ENCODE measurements at places on chromosomes 5 and 9.
A peak's percentile ranks its signal among the peaks of the same experiment; 100 is the strongest.

DNA sequence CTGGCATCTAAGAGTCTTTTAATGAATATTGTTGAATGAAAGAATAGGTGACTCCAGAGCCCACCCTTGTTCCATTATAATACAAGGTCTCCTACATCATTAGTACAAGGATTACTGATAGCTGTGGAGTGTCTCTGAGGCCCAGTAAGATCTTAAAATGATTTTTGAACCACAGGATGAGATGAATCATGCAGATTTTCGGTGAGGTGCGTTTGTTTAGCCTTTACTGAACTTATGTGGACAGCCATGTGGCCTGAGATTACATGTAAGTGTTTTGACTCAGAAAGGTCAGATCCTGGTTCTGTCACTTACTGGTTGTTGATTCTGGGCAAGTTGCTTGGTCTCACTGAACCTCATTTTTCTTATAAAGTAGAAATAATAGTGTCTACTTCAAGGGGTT, 21.6 kb downstream of the NFX1 start:
- DNase-seq, result no peak
- no peaks in the 10 kb centered on the region for H3K27me3 ChIP-seq
- H3K36me3 ChIP-seq, result peaks cover 6% of the 10 kb centered on the region
- no peak overlapping the region for H3K27ac ChIP-seq
- no peaks in the 10 kb centered on the region for H3K4me1 ChIP-seq

DNA sequence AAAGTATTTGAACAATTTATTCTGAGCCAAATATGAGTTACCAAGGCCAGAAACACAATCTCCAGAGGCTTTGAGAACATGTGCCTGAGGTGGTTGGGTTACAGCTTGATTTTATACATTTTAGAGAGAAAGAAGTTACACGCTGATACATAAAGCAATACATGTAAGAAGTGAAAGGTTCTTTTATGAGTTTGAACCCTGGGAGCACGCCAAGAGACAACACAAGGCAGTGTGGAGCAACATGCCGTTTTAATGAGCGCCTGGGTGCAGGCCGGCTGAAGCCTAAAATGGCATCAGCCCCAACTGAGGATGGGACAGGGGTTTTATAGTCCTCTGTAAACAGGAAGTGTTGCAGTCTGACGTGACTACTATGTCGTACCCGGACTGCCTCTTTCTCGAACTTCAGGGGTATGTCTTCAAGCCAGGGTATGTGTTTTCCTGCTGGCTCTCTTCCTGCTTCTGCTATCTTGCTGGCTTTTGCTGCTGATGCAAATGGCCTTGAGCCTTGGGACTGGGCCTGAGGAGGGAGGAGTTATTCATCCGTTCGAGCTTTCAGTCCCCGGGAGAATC, 193.7 kb downstream of the CYLC2 start:
- H3K27ac ChIP-seq, result no peak overlapping the region
- H3K4me3 ChIP-seq, result no peak overlapping the region
- DNase-seq, result no peak

- no peak overlapping the region for H3K4me3 ChIP-seq
- H3K4me1 ChIP-seq, result no peaks in the 10 kb centered on the region
- H3K27me3 ChIP-seq, result no peaks in the 10 kb centered on the region
Observed at GRCh38 chr9:132982458-132982857, 4.0 kb downstream of the GFI1B start.

- no peaks in the 10 kb centered on the region for H3K4me1 ChIP-seq
- H3K4me3 ChIP-seq, result no peak overlapping the region
- no peak for DNase-seq
- no peak overlapping the region for H3K27ac ChIP-seq
Observed at GRCh38 chr5:174412374-174412773, 312.0 kb upstream of the MSX2 start.

- H3K27me3 ChIP-seq, result no peaks in the 10 kb centered on the region
- no peak for DNase-seq
- H3K27ac ChIP-seq, result no peak overlapping the region
- H3K4me3 ChIP-seq, result no peak overlapping the region
- H3K36me3 ChIP-seq, result no peaks in the 10 kb centered on the region
Observed at GRCh38 chr5:5726401-5726800, 303.9 kb downstream of the ICE1 start.

- no peaks in the 10 kb centered on the region for H3K36me3 ChIP-seq
- no peak overlapping the region for H3K4me3 ChIP-seq
- no peak for DNase-seq
- no peaks in the 10 kb centered on the region for H3K4me1 ChIP-seq
Observed at GRCh38 chr9:114869845-114870244, 60.5 kb downstream of the TNFSF8 start.

- H3K4me3 ChIP-seq, result no peak overlapping the region
- no peaks in the 10 kb centered on the region for H3K27me3 ChIP-seq
- H3K36me3 ChIP-seq, result no peaks in the 10 kb centered on the region
- no peak overlapping the region for H3K27ac ChIP-seq
- no peaks in the 10 kb centered on the region for H3K4me1 ChIP-seq
Observed at GRCh38 chr5:96048763-96049162, 87.1 kb upstream of the ELL2 start.

- no peaks in the 10 kb centered on the region for H3K36me3 ChIP-seq
- DNase-seq, result no peak
- no peaks in the 10 kb centered on the region for H3K4me1 ChIP-seq
- no peak overlapping the region for H3K27ac ChIP-seq
- no peak overlapping the region for H3K4me3 ChIP-seq
- no peaks in the 10 kb centered on the region for H3K27me3 ChIP-seq
Observed at GRCh38 chr9:93968451-93969327, 13.5 kb upstream of the BARX1 start.

DNA sequence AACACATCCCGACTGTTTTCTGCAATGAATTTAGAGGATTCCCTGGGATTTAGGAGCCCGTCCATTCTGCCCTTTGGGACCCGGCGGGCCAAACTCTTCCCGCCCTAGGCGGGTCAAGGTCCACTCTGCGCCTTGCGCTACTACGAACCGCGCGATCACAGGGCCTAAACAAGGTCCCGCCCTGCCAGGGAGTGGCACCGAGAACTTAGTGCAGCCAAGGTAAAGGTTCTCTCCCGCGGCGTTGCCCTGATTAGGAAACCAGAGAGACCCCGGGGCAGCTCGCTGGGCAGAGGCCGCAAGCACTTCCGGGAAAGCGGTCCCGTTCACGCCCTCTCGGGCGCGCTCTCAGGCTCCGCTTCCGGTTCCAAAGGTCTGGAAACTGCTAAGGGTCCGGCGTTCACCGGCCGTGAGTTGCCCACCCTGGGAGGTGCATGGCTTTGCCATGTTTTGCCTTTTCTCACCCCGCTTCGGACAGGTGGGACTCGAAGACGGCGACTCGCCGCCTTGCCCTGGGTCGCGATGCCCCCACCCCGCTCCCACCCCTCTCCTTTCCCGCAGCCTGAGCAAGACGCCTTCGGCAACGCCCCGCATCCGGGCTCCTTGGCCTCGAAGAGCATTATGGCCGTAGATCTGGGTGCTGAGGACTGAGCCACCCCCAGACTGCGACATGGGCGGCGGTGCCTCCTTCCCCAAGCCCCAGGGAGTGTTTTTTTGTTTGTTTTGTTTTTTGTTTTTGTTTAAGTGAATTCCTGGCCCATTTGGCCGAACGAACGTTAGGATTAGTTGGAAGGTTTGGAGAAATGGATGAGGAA, 23.4 kb downstream of the HNRNPK start:
- H3K4me3 ChIP-seq, result peak overlapping the region; percentile 70
- H3K4me1 ChIP-seq, result no peaks in the 10 kb centered on the region
- no peaks in the 10 kb centered on the region for H3K36me3 ChIP-seq
- peak overlapping the region; percentile 91 for H3K27ac ChIP-seq
- H3K27me3 ChIP-seq, result no peaks in the 10 kb centered on the region
- peak; percentile 75 for DNase-seq

DNA sequence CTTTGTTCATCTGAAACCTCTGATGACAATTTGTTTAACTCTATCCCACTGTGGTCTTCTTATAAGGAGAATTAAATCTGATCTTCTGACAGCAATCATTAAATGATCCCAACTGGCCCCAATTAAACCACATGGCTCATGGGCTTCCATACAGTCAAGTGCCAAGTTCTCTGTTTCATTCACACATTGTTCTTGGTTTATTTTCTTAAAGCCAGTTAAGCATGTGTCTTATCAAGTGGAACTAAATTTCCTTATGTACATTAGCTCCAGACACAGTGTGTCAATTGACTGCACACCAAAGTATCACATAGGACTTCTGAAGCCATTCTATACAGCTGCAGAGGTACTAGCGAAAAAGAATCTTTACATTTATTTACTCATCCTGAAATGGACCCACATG, 51.2 kb downstream of the MEF2C start:
- no peaks in the 10 kb centered on the region for H3K27me3 ChIP-seq
- no peak overlapping the region for H3K4me3 ChIP-seq
- no peak for DNase-seq
- H3K36me3 ChIP-seq, result no peaks in the 10 kb centered on the region

- no peak overlapping the region for H3K27ac ChIP-seq
- H3K4me3 ChIP-seq, result no peak overlapping the region
- H3K4me1 ChIP-seq, result no peaks in the 10 kb centered on the region
- no peaks in the 10 kb centered on the region for H3K36me3 ChIP-seq
- no peak for DNase-seq
Observed at GRCh38 chr9:8156346-8156745, 356.8 kb upstream of the DMAC1 start.

DNA sequence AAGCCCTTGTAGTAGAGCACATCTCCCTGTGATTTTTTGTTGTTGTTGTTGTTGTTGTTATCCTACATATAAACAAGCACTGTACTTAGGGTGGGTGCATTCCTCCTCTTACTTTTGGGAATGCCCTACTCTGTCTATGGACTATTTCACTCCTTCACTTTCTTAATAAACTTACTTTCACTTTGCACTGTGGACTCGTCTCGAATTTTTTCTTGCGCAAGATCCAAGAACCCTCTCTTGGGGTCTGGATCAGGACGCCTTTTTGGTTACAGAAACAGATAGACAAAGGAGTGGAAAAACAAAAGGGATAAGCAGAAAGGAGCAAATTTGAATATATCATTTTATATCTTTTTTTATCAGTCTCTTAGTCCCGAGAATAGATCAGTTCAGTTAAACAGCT, 14.4 kb upstream of the PAIP1 start:
- H3K27ac ChIP-seq, result peak overlapping the region; percentile 36
- H3K4me1 ChIP-seq, result no peaks in the 10 kb centered on the region
- peak overlapping the region; percentile 38 for H3K4me3 ChIP-seq
- no peaks in the 10 kb centered on the region for H3K36me3 ChIP-seq
- no peaks in the 10 kb centered on the region for H3K27me3 ChIP-seq
- DNase-seq, result no peak

DNA sequence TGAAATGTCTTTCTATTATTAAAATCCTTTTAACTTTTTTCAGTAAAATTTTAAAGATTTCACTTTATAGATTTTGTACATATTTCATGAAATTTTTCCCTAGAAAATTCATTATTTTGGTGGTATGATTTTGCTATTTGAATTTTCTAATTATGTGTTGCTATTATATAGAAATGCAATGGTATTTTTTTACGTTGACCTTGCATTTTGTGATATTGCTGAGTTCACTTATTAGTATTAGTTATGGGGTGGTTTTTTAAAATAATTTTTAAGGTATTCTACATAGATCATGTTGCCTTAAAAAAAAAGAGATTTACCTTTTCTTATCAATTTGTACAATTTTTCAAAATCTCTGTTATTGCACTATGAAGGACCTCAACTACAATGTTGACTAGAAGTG, 458.3 kb downstream of the TLE1 start:
- no peaks in the 10 kb centered on the region for H3K36me3 ChIP-seq
- H3K27ac ChIP-seq, result no peak overlapping the region
- no peak overlapping the region for H3K4me3 ChIP-seq
- H3K4me1 ChIP-seq, result no peaks in the 10 kb centered on the region

GRCh38 chr5:137407090-137407489, 92.0 kb downstream of the SPOCK1 start:
- H3K27ac ChIP-seq, result no peak overlapping the region
- H3K4me1 ChIP-seq, result no peaks in the 10 kb centered on the region
- no peaks in the 10 kb centered on the region for H3K36me3 ChIP-seq
- H3K4me3 ChIP-seq, result no peak overlapping the region
- DNase-seq, result no peak

GRCh38 chr5:27494887-27495286, 456.5 kb upstream of the CDH9 start:
- no peaks in the 10 kb centered on the region for H3K27me3 ChIP-seq
- no peak for DNase-seq
- no peak overlapping the region for H3K27ac ChIP-seq
- no peaks in the 10 kb centered on the region for H3K4me1 ChIP-seq
- no peaks in the 10 kb centered on the region for H3K36me3 ChIP-seq

GRCh38 chr9:69555802-69556201, 116.4 kb downstream of the APBA1 start:
- DNase-seq, result no peak
- H3K27ac ChIP-seq, result no peak overlapping the region
- no peaks in the 10 kb centered on the region for H3K27me3 ChIP-seq

DNA sequence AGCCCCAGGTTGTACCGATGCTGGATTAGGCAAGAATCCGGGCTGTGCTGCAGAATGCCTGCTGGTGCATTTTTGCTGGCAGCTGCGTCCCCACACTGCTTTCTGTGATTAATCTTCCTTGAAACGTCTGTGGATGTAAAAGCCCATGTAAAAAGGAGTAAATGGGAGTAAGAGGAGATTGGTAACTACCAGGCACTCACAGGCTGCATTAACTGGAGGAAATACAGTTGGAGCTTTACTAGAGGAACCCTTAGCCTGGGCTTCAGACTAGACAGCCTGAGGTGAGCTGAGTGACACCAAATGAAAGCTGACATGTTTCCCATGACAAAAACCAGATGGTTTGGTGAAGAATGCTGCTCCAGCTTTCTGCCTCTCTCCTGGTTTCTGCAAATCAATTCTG, 190.4 kb upstream of the GAS1 start:
- H3K4me3 ChIP-seq, result no peak overlapping the region
- H3K4me1 ChIP-seq, result no peaks in the 10 kb centered on the region
- H3K27ac ChIP-seq, result no peak overlapping the region
- H3K27me3 ChIP-seq, result no peaks in the 10 kb centered on the region
- DNase-seq, result no peak
- no peaks in the 10 kb centered on the region for H3K36me3 ChIP-seq

DNA sequence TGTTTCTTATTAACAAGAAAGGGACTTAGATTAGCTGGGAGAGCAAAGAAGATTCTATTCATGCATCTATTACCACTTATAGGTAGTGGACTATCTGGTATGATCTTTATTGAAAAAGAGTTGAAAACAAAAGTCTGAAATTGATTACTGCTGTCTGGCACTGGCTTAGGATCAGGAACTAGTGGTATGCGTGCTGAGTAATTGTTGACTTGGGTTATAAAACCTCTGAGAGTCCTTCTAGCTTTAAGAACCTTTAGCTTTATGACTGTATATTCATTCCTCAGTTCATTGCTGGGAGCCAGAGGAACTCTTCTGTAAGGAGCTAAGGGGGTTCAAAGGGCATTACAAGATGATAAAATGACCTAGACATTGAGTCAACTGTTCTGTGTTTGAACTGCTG, 7.6 kb downstream of the SLC1A1 start:
- no peaks in the 10 kb centered on the region for H3K36me3 ChIP-seq
- H3K4me1 ChIP-seq, result no peaks in the 10 kb centered on the region
- no peaks in the 10 kb centered on the region for H3K27me3 ChIP-seq
- no peak for DNase-seq

- no peak overlapping the region for H3K27ac ChIP-seq
- no peak for DNase-seq
- H3K4me1 ChIP-seq, result no peaks in the 10 kb centered on the region
- no peaks in the 10 kb centered on the region for H3K36me3 ChIP-seq
Observed at GRCh38 chr9:74795803-74796202, 91.9 kb downstream of the TRPM6 start.

All from breast epithelium (tissue), 4 donors.